ENCODE measurements at places on chromosomes 3 and 15.

GRCh38 chr15:80777826-80778620 is 1.1 kb upstream of the CEMIP start:
- DNase-seq: no peak

GRCh38 chr15:32730677-32731654 is 13.2 kb downstream of the GREM1 start:
- no peak for DNase-seq

- no peak for DNase-seq
Observed at GRCh38 chr3:123781138-123781537, 103.0 kb downstream of the MYLK start.

DNA sequence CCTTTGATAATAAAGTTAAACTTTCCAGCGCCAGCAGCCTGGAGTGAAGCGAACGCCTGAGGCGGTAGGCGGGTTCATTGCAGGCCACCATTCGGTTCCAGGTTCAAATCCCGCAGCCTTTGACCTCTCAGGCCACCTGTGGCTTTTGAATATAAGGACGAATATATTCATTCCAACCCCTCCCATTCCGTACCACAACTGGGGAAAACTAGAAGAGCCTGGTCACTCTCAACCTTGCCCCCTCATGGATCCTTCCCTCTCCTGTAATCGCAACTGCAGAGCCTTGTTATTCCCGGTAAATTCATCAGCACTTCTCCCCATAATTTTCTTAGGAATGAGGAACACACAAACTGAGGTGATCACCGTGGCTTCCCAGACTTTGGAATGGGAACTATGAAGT is 35.2 kb downstream of the ZIC4 start:
- no peak for DNase-seq

GRCh38 chr15:95302206-95302605 is 1028.3 kb upstream of the NR2F2 start:
- no peak for DNase-seq

DNA sequence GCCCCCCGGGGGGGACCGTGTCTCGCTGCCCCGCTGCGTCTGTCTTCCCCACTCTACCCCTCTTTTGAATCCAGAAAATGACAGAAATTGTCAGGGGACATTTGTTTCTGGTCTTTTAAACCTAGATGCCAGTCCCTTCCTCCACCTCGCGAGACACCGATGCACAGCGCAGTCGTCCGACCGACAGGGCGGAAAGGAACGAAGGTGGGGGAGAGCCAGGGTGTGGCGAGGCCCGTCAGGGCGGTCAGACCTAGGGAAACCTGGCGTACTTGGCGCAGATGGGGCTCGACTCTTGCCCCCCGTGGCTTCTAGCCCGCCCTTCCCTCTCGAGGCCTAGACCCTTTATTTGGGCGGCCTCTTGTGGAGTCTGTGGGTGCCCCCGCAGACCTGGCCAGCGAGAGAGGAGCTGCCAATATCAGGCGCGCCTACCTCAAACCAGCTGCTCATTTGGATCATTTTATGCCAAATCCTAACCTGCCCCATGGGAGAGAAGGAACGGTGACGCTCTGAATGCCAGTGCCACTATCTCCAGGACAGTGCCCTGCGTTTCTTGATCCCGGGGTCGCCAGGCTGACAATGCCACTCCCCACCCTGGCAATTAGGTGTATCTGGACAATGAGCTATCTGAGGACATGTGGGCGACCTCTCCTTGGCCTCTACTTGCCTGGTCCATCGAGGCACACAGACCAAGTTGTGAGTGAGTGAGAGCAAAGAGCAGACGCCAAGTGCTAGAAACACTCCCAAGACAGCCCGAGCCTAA is 500 bp upstream of the RAB6B start:
- no peak for DNase-seq

GRCh38 chr3:197222937-197223370 is 75.5 kb downstream of the DLG1 start:
- no peak for DNase-seq

DNA sequence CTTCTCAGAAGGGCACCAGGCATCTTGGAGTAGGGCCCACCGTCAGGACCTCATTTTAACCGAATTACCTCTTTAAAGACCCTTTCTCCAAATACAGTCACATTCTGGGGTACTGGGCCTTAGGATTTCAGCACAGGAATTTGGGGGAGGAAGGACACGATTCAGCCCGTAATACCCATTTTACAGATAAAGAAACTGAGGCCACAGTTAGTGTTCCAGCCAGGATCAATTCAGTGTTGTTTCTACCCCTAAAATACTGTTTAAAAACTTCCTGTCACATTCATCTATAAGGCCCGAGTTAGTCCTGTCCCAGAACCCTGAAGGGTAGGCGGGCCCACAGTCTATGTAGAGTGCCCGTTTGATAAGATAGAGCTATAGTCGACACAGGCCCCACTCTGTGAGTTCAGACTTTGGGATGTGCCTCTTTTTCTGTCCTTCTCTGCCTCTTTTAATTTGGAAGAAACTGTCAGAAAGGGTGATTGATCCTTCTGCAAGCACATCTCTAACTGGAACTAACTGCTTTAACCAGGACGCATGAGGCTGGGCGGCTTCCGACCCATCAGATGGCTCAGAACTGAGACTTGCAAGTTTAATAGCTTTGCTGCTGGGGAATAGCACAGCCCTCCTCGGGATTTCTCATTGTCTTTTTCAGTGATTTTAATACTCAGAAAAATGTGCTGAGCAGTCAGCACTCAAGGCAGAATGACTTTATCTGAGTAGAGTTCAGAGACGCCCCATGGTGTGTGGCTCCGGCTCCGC is 19.5 kb downstream of the BFSP2 start:
- no peak for DNase-seq

- no peak for DNase-seq
Observed at GRCh38 chr15:44775953-44776352, 39.6 kb downstream of the TRIM69 start.

GRCh38 chr3:42547401-42547945 is 34.3 kb downstream of the SEC22C start:
- peak; percentile 40 for DNase-seq

GRCh38 chr3:184580376-184580775 is 18.8 kb downstream of the EPHB3 start:
- no peak for DNase-seq

- DNase-seq: no peak
Observed at GRCh38 chr15:57916695-57917094, 148.8 kb downstream of the ALDH1A2 start.

DNA sequence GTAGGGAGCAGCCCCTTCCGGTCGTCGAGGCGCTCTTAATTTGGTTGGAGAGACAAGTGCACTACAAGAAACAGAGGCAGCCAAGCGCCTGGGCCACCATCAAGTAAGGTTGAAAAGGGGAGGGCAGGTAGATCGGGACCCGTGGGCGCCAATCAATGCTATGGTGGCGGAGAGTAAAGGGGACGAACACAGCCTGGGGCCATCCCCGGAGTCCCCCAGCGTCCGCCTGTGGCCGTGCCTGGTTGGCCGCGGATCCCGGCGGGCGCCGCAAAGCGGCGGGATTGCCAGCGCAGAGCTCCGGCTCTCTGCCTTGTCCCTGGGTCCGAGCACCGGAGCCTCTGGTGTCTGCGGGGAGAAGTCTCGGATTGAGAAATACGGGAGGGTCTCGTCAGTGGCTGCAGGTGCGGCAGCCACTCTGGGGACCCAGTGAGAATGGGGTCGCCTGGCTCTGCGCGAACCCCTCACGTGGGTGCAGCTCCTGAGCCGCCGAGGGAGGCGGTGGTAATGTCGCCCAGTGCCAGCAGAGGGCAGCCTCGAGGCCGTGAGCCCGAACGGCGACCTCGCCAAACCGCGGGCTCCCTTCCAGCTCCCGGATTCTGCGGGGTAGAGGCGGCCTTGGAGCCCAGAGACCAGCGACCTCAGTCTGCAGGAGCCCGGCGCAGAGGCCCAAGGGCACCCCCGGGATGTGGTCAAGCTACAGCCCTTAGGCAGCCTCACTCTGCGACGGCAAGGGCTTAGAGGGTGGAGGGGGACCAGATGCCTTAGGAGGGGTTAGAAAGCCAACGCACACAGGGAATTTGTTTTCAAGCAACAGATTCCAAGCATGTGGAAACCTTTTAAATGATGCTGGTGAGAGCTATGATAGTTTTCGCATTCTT is 10.8 kb downstream of the FOXL2 start:
- peak; percentile 47 for DNase-seq

DNA sequence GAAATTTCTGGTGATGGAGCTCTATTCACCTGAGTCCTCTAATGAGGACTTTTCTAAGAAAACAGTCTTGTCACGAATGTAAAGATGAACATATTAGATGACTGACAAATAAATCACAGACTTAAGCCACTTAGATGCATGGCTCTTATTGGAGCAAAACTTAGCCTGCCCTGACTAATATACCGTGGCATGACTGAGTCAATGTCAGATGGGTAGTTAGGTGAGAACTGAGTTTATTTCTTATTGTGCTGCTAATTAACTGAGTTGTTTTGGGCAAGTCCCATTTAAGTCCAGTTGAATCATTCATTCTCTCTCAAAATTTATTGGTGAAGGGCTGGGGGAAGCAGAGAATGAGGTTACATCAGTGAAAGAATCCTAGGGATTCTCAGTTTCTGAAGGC is 459.8 kb downstream of the MCTP2 start:
- no peak for DNase-seq

GRCh38 chr3:129122412-129123011 is 908 bp upstream of the RAB43 start:
- DNase-seq: no peak

GRCh38 chr3:57752307-57752706 is 3.8 kb upstream of the SLMAP start:
- no peak for DNase-seq

GRCh38 chr3:49707113-49707480 is 12.4 kb downstream of the AMIGO3 start:
- no peak for DNase-seq

GRCh38 chr3:188948281-188948996 is 223.3 kb upstream of the TPRG1 start:
- DNase-seq: no peak

DNA sequence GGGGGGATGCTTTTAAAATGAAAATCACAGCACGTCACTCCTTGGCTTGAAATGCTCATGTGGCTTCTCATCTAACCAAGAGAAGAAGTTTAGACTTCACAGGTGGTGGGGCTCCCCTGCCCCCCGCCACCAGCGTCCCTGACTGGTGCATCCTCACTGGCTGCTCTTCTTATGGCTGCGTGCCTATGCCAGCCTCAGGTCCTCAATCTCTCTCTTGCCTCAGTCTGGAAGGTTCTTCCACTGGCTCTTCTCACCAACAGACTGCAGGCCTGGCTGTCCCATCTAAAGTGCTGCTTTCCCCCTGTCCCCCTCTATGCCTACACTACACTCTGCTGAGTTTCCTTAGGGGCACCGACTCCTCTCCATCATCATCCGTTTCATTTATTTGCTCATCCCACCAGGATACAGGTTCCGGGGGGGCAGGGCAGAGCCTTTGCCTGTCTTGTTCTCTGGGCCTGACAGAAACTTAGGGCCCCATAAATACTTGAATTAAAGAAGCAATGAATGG is 20.6 kb downstream of the ABTB1 start:
- DNase-seq: no peak

- DNase-seq: no peak
Observed at GRCh38 chr15:40310001-40310959, 2.5 kb upstream of the PLCB2 start.

DNA sequence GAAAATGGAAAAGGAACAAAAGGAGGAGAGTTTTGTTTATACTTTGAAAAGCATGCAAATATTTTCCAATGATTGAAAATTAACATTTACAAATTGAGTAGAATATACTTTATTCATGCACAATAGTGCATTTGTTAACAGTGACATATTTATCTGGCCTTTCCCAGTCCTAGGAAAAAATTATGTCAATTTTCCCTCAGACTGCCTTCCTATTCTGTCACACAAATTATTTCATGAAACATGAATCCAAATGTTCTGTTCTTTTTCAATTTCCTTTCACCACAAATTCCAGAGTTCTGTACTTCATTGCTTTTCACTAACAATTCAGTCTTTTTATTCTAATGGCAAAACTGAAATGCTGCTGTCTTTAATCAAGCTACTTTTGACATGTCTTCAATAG is 945.1 kb downstream of the ROBO1 start:
- DNase-seq: no peak

DNA sequence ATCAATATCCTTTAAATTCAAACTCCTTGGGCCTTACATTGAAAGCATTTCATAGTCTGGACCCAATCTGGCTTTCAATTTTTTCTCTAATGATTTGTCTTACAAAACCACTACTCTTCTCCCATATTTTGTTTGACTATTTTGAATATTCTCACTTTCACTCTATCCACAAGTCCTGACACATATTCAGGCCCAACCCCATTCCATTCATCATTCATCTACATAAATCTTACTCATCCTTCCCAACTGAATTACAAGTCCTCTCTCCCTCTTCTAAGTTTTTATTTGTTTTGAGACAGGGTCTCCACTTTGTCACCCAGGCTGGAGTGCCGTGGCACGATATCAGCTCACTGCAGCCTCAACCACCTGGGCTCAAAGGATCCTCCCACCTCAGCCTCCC is 43.6 kb downstream of the TOP2B start:
- DNase-seq: no peak

DNA sequence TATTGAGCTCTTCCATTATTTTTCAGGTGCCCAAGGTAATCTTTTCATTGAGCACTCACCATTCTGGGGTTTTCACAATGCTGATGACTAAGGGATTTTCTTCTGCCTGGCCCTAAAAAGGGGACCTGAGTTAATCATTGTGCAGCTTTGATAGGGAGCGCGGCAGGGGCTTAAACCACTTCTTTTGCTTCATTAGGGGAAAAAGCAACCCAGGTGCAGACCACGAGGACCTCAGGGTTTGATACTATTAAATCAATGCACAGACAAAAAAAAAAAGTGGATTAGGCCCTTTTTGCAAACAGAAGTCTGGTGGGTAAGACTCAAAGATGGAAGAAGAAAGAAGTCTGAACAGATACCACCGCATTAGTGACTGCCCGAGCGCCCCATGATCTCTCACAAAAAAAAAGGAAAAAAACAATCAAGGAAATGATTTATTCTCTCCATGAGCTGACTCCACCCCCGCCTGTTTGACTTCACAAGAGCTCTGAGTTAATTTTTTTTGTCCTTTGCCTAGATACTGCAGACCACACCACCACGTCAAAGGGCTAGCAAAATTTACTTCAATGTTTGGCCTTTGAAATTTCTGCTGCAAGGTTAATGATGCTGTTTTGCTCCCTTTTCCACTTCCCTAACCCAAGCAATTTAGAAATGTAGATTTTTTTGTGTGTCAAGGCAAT is 78.0 kb upstream of the FEZF2 start:
- no peak for DNase-seq

GRCh38 chr3:65979162-65979561 is 59.6 kb downstream of the MAGI1 start:
- DNase-seq: no peak

DNA sequence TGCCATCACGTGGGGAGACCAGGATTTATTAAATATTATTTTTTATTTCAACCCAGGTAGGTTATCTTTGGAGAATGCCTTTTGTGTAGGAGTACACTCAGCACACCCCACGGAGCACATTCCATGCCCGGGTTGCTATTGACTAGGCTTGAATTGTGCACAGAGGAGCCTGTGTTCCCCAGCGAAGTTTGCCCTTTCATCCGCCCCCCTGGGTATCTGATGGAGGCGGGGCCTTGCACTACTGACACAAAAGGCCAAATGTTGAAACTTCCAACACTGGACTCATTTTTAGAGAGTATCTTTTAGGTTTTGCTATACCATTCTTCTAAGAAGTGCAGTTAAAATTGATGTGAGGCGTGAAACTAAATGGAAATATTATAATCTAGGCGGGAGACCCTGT is 39.3 kb upstream of the PPP4R2 start:
- DNase-seq: no peak

- no peak for DNase-seq
Observed at GRCh38 chr3:56001991-56002390, 466.3 kb downstream of the ERC2 start.

- DNase-seq: no peak
Observed at GRCh38 chr15:98177966-98178592, 217.6 kb downstream of the ARRDC4 start.

All from stimulated activated CD8-positive, alpha-beta memory T cell treated with anti-CD3 and anti-CD28 coated beads, Interleukin-7, amount 100 ng/mL, for 1 hour (primary cell).